GM23338 (cell line): ENCODE measurements at places on chromosomes 7 and 10. TPM values are rescaled to one million over a fixed set of nuclear protein-coding genes. Genes with fewer than 3 reads are reported as not detected.

Gene SHH
- not detected in 2 replicates for total RNA-seq

GRCh38 chr7:77205706-77206105 is 6.1 kb upstream of the FGL2 start:
- DNase-seq = no peak

- no peak for DNase-seq
These were observed 7.8 kb upstream of the BTRC start for GRCh38 chr10:101346177-101346576.

- DNase-seq = peak; percentile 94
These were observed at the start of gene PCLO for GRCh38 chr7:83162402-83163256. TSS of gene PCLO (minus strand) at chr7:83162884. CDS start at chr7:83162592, 292 bp downstream.

Gene HPS6
- 20.3 and 28.7 TPM in 2 replicates for total RNA-seq

Gene PLPP4
- 0.31 TPM in 1 of 2 replicates, not detected in the other for total RNA-seq
